Stimulated activated CD8-positive, alpha-beta memory T cell treated with anti-CD3 and anti-CD28 coated beads, Interleukin-15, amount 100 ng/mL, for 1 hour (primary cell): ENCODE measurements at places on chromosomes 4 and X.

- no peak for DNase-seq
These were observed 143.2 kb upstream of the DGKK start for GRCh38 chrX:50613846-50614245.

DNA sequence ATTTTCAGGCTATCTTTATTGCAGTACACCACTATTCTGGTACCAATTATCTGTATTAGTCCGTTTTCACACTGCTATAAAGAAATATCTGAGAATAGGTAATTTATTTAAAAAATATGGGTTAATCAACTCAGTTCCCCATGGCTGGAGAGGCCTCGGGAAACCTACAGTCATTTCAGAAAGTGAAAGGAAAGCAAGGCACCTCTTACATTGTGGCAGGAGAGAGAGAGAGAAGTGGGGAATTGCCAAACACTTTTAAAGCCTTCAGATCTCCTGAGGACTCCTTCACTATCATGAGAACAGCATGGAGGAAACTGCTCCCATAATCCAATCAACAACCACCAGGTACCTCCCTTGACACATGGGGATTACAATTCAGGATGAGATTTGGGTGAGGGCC lies 54.7 kb downstream of the AMER1 start:
- DNase-seq = no peak

- DNase-seq = no peak
These were observed 68.4 kb downstream of the ARHGEF38 start for GRCh38 chr4:105620640-105621323.

DNA sequence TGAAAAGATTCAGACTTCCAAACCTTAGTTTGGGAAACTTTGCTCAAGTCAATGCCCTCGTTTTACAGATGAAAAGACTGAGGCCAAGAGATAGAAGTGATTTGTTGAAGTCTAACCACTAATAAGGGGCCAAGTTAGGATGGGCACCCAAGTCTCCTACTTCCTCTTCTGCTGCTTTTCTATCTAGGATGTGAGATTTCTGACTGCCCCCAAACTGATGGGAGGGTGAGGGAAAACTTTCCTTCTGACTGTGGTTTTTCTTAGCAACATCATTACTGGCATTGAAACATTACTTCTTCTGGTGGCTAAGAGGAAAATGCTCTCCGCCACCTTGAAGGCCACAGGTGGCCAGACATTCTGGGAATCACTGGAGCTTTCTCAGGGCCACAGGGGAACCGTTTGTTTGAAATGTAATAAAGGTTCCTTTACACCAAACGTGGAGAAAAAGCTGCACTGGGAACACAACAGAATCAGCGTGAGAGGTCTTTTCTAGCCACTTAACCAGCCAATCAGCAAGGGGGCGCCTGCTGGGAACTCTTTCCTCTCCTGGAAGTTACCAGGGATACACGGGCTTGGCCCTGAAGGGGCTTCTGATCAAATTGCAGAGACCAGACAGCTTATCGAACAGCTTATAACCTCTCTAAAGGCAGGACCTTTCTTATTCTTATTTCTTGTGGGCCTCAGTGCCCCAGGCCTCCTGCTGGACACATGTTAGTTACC lies 115.9 kb upstream of the TEX13D start:
- DNase-seq = no peak

DNA sequence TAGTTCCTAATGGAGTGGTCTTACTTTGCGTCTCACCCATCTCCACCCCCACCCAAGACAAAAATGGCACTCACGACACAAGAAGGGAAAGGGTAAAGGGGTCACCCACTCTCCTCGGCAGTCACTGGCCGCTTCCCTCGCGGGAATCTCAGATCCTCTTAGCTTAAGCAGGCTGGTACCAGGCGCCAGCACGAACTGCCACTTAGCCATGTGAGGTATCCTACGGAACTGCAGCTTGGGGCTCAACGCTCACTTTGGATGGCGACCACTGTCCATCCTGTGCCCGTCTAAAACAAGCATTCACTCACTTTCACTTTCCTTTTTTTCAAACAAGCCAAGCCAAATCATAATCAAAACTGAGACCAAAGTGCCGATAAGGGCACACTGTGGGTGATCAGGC lies 14.6 kb upstream of the MAGIX start:
- no peak for DNase-seq

DNA sequence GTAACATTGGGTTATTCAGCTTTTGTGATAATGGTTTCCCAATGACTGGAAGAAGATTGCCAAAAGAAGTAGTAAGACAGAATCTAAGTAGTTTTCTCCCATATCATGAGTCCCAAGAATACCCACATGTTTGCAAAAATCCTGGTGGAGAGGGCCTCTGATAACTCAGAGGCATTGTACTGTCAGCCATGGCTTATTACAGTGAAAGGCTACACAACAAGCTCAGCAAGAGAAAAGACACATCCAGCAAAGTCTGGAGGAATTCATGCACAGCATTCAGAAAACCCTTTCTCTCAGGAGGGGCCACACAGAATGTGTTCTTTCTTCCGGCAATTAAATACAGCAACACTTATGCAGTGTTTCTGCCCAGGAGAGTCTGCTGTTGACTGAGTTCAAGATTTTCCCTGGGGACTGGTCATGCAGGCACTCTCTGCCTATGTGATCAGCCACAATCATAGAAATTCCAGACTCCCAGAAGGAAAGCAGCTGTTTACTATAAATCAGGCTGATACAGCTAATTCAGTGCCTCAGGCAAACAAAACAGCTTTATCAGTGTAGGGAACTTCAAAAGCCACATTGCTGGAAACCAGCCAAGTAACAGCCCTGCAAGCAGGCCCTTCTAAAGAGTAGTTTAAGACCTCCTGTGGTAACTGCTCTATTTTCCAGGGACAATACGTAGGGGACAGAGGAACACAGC lies 937.1 kb downstream of the CCSER1 start:
- DNase-seq = no peak

GRCh38 chr4:124803641-124804040 lies 91.1 kb upstream of the ANKRD50 start:
- no peak for DNase-seq

- no peak for DNase-seq
These were observed 202.3 kb upstream of the NEIL3 start for GRCh38 chr4:177107288-177107921.

- no peak for DNase-seq
These were observed 534.6 kb downstream of the BCOR start for GRCh38 chrX:39563178-39563577.

GRCh38 chrX:19707246-19707871 lies 180.0 kb downstream of the SH3KBP1 start:
- DNase-seq = no peak

DNA sequence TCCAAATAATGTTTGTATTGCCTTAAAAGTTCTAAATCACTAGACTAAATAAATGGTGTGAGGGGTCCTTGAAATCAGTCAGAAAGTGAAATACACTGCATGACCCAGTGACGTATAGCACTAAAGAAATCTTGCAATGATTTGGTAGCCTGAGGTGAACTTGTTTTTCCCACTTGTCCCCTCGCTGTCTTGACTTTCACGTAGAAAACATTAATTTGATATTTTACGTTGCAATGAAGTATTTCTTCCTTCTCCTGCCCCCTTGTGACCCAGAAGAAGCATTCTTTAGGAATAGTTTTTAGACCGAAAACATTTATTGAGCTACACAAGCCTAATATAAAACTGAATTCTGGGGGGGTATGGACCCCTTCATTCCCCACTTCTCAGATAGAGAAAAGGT lies 3.7 kb downstream of the KLB start:
- no peak for DNase-seq

- DNase-seq = no peak
These were observed 34.4 kb downstream of the AFAP1 start for GRCh38 chr4:7904952-7905915.
